ENCODE measurements at places on chromosomes 16 and 17.
A peak's percentile ranks its signal among the peaks of the same experiment; 100 is the strongest.

DNA sequence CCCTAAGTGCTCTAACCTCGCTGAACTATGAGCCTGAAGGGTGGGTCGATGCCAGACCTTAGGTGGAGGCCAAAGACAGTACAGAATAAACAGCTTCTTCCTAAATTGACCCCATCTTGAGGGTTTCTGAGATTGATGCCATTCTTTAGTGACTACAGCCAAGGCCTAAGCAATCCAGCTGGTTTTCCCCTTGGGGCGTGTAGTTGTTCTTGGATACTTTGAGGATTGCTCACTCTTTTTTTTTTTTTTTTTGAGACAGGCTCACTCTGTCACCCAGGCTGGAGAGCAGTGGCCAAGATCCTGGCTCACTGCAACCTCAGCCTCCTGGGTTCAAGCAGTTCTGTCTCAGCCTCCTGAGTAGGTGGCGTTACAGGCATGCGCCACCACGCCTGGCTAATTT, 2.0 kb downstream of the OVCA2 start:
- DNase-seq: peak; percentile 66

GRCh38 chr16:67163999-67164558, 466 bp upstream of the HSF4 start:
- DNase-seq: no peak

DNA sequence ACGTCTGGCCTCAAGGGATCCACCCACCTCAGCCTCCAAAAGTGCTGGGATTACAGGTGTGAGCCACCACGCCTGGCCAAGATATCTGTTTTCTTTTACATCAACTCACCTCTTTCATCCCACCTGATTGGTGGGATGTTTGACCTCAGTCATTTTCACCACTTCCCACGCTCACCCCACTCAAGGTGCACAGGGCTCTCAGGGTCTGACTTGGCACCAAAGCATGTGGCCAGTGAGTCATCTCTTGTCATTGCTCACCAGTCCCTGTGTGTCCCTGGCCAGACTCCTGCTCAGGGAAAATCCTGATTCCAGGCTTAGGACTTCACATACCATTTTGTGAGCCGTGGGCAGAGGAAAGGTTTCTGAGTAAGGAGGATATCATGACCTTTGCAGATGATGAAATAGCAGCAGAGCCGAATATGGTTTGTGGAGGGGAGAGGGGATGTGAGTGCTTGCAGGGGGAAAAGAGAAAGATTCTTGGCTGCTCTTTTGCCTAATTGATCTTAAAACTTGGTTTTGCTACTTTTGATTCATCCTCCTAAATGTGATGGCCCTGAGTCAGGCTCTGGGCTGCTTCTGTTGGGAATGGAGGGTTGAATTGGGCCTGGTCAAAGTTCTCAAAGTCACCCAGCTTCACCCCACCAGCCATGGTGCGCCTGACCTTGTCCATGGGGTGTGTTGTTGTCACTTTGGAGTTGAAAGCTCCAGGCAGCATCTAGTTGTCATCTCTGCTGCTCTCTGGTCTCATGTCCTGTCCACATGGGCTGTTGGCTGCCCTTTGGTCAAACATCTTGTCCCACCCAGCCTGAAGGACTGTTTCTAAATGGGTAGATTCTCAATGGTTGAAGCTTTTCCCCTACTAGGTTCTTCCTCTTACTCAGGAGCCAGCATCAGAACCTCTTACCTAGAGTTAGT, 6.0 kb upstream of the KCNH6 start:
- peak; percentile 31 for DNase-seq

GRCh38 chr16:56910654-56911539, 21.0 kb upstream of the HERPUD1 start:
- DNase-seq: peak; percentile 93

DNA sequence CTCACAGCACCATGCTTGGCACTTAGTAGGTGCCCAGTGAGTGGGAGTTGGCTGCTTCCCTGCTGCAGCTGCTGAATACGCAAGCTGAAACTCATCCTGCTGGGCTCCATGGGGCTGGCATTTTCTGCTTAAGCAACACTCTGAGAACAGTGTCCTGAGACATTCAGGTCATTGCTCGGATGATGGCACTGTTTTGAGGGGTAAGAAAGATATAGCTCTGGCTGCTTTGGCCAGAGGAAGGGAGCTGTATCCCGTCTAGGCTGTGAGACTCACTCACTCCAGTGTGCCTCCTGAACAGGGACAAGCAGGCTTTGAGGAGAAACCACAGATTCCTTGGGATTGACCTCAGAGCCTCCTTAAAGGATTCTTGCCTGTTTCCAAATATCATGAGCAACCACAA, 120.5 kb downstream of the CLEC16A start:
- DNase-seq: peak; percentile 50

DNA sequence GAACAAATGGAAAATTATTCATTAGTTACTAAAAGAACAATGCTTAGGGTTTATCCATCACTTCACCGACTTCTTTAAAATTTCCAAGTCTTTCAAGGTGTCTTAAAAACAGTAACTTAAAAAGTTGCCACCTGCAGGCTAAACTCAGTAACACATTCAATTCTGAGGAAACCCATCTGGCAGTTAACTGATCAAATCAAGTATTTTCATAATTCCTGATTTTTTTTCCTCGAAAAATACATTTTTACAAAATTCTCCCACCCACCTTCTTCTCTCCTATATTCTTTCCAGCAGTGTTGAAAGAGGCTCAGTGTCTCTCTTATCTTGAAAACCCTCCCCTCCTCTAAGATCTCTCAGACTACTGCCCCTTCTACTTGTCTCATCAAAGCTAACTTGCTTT, 29.9 kb downstream of the PARN start:
- peak; percentile 26 for DNase-seq

DNA sequence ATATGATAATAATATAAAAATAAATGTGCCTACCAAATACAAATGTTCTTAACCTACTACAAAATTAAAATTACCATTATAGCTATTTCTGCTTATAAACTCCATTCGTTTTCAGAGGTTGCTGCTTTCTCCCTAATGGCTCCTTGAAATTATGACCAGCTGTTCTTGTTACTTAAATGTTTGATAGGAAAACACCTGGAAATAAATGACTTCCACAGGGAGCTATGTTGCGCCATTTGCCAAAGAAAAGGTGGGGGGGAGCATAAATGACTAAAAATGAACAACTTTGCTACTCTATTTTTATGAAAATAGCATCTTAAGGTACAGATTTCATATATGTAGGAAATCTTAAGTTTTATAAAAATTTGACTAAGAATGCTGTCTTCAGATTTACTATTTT, 157.5 kb upstream of the MON1B start:
- no peak for DNase-seq

GRCh38 chr17:34762078-34762477, 182.7 kb downstream of the TMEM132E start:
- DNase-seq: no peak

DNA sequence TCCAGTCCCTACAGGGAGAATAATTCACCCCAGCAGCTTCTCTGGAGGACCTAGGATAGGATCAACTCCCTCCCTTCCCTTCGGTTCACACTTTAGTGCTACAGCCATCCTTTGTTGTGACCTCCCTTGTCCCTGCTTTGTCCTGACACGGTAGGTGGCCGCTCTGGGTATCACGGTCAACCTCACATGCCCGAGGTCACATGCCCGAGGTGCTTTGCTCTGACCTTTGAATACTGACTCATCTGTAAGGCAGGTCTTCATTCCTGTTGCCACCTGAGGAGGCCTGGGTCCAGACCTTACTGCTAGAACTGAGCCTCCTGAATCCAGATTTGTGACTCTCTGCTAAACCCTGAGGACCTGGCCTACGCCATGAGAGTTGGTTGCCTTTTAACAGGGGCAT, 19.7 kb downstream of the ALKBH5 start:
- DNase-seq: no peak

- DNase-seq: no peak
These were observed 161.4 kb downstream of the SDK2 start for GRCh38 chr17:73482894-73483293.
